Stimulated activated CD8-positive, alpha-beta memory T cell treated with anti-CD3 and anti-CD28 coated beads, Interleukin-7, amount 100 ng/mL, for 48 hours (primary cell): ENCODE measurements at places on chromosomes 3 and 15.

- DNase-seq, result no peak
Observed at GRCh38 chr3:45259133-45259532, 33.0 kb upstream of the TMEM158 start.

- no peak for DNase-seq
Observed at GRCh38 chr3:39637807-39638206, 170.3 kb downstream of the MOBP start.

- no peak for DNase-seq
Observed at GRCh38 chr3:66383998-66384745, 116.7 kb downstream of the LRIG1 start.

GRCh38 chr3:177141899-177142646, 55.2 kb downstream of the TBL1XR1 start:
- no peak for DNase-seq

GRCh38 chr15:90016721-90017120, 15.6 kb downstream of the ZNF710 start:
- DNase-seq, result no peak

GRCh38 chr3:37588758-37589157, 272.9 kb upstream of the CTDSPL start:
- no peak for DNase-seq

DNA sequence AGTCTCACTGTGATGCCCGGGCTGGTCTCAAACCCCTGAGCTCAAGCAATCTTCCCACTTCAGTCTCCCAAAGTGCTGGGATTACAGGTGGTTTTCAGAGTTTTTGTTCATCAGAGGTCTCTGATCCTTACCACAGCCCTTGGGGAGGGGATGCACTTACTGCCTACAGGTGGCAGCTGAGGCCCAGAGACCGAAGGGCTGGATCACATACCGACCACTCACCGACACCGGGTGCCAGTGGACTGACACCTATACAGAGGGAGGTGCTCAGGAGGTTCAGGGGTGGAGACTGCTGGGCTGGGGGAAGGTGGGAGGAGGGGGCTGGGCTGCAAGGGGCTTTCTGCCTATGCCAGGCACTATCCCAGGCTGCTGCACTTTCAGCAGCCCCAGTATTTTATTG, 19.5 kb downstream of the DUSP7 start:
- no peak for DNase-seq

- no peak for DNase-seq
Observed at GRCh38 chr3:49614936-49615335, 59.2 kb upstream of the APEH start.

DNA sequence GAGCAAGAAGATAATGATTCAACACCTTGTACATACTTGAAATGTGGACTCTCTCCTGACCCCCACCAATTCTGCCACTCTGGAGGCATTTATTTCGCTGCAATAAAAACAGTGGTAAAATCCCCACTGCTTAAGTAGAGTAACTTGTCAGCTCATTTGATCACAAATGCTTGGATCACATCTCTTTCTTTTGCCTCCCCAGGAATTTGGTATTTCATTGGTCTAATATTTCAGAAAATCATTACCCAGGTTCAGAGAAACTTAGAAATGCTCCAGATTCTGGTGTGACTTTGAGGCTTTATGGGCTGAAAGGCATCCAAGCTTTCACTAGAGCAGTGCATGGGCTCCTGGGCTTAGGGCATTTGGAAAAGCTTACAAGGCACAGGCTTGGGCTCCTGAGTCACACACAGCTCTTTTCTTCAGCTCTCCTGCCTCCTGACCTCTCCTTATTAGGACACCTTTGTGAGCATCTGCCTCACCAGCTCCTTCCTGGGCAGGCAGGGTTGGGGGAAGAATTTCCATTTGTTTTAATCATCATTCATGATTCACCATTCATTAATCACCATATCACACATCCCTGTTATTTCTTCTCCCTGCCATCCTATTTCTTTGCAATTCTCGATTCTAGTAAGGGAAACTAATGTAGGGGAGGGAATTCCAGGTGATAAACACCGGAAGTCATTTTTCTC, 22.5 kb downstream of the CDCP1 start:
- DNase-seq, result no peak

- no peak for DNase-seq
Observed at GRCh38 chr3:17469520-17469919, 272.9 kb downstream of the TBC1D5 start.

DNA sequence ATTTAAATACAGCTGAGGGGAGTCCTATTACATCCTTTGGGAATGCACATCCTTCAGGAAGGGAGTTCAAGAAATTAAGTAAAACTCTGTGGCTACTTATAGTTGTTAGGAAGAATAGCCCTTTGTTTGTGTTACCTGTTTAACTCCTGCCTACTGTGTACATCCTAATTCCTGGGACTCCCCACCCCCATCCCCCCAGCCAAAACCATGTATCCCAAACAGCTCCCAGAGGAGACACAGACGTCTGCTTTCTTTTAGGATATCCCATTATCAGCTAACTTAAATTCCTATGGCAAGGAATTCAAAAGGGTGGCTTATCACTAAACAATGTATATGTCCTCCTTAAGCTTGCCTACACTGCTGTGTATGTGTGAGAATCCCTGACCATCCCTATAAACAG, 581.7 kb downstream of the DIPK2A start:
- DNase-seq, result no peak

- DNase-seq, result no peak
Observed at GRCh38 chr3:39639344-39640236, 169.8 kb upstream of the MYRIP start.

- no peak for DNase-seq
Observed at GRCh38 chr15:77525907-77526594, 105.4 kb downstream of the HMG20A start.

DNA sequence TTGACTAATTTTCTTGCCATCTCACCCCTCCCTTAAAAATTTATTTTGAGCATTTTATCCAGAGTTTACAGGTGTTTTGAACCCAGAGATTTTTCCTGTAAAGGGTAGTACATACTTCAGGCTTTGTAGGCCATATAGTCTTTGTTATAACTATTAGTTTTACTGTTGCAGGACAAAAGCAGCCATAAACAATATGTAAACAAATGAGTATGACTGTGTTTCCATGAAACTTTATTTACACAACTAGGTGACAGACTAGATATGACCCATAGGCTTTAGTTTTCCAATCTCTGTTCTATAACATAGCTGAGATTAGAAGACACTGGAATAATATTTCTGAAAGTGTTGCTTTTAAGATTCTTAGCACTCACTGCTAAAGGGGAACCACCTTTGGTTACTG, 587.9 kb downstream of the PDCD6IP start:
- no peak for DNase-seq

GRCh38 chr3:165532851-165533250, 304.4 kb downstream of the BCHE start:
- DNase-seq, result no peak

DNA sequence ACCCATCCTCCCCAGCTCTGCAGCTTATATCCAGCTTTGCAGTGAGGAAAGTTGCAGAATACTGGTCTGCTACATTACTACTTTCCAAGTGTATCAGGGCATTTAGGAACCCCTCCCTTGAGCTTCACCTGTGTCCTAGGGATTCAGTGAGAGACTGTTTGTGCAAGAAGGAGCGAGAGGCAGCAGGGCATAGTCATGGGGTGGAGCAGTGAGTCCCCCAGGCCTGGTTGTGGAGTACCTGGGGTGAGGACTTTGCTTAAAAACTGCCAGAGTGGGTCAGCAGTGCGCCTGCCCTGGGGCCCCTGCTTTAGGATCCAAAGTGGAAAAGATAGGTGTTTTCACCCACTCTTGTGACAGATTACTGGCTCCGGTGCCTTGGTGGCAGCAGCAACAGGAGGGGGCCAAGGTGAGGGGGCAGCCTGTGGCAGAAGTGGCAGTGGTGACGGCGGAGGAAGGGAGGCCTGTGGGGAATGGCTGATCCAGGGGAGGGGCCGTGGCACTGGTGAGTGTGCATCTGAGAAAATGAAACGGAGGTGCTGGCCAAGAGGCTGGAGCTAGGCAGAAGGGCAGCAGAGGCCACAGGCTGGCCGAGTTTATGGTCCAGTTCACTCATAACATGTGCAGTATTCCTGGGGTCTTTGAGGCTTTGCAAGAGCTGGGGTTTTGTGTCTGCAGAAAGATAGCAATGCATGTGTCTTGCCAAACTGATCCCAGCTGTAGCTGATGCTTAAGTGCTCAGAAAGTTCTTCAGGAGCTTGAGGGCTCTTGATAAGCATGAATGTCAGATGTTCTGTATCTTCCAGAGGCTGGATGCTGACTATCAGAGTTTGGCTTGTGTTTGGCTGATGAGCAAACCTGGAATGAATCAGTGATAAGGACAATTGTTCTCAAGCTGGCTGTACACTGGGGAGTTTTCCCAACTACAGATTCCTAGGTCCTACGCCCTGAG, 43.4 kb downstream of the GOLGA6A start:
- DNase-seq, result no peak

DNA sequence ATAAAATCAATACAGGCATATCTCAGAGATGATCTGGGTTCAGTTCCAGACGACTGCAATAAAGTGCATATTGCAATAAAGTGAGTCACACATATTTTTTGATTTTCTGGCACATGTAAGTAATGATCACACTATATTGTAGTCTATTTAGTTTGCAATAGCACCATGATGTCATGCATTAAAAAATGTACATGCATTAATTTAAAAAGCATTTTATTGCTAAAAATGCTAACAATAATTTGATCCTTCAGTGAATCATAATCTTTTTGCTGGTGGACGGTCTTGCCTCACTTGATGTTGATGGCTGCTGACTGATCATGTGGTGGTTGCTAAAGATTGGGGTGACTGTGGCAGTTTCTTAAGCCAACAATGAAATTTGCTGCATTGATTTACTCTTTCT, 511.1 kb downstream of the OTOL1 start:
- no peak for DNase-seq

- DNase-seq, result no peak
Observed at GRCh38 chr15:98878862-98879261, 128.7 kb downstream of the PGPEP1L start.

DNA sequence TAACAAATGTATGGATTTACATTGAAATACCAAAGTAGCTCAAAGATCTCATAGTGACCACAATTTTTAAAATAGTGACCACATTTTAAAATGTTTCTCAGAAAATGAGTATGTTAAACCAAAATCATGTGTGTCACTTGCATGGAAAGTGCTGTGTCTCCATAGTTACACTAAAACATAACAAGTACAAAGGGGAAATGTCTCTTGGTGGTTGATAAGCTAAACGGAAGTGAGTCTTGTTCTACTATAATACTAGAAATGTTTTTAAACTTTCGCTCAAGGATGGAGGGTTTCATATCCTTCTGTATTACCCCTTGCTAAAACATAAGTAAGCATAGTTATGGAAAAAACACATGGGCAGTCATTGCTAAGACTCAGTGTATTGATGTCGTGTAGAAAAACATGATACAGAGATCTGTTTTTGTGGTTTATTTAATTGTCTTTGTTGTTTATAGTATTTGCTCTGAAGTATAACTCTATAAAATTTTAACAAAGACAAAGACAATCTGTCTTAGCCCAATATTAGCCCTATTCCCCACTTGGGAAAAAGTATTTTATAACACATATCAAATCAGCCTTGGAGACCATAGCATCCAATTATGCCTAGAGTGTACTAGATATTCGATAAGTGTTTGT, 27.0 kb upstream of the DENND4A start:
- no peak for DNase-seq

DNA sequence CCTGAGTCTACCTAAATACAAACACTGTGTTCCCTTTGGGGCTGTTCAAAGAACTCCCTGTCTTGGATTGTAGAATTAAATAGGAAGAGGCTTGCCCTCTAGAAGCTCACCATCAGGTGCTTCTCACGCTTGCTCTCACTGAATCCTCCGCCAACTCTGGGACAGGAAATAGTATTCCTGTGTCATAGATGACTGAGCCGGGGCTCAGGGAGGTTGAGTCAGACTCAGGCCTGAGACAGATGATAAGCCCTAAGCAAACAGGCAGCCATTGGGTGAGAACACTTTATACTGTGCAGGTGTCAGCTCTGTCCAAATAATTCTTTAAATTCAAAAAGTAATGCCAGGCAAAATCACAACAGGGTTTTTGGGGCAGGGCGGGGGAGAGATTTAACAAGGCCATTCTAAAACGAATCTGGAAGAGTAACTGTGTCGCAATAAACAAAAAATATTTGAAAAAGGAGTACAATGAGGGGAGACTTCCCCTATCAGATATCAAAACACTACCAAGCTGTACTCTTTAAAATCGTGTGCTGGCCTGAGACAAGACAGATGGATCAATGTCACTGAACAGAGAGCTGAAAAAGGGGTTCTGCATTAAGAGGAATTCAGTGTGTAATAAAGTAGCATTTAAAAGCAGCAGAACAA, 59.0 kb downstream of the EPHB3 start:
- DNase-seq, result no peak

DNA sequence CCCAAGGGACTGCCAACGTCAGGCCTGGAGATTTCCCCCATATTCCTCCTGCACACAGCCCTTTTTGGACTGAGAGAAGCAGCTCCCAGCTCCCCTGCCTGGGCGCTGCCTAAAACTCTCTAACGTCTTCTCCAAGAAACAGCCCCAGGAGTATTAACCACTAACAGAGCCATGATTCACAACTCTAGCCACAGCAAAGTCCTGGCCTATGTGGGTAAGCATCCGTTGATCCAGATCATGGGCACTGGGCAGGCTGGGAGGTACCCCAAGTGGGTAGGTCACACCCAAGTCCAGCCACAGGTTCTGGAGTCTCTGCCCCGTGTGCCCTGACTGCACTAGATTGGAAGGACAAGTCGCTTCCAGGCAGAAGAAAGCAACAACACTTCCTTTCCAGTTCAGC, 31.9 kb downstream of the NBEAL2 start:
- no peak for DNase-seq

GRCh38 chr3:69009559-69010410, 3.7 kb downstream of the EOGT start:
- no peak for DNase-seq

DNA sequence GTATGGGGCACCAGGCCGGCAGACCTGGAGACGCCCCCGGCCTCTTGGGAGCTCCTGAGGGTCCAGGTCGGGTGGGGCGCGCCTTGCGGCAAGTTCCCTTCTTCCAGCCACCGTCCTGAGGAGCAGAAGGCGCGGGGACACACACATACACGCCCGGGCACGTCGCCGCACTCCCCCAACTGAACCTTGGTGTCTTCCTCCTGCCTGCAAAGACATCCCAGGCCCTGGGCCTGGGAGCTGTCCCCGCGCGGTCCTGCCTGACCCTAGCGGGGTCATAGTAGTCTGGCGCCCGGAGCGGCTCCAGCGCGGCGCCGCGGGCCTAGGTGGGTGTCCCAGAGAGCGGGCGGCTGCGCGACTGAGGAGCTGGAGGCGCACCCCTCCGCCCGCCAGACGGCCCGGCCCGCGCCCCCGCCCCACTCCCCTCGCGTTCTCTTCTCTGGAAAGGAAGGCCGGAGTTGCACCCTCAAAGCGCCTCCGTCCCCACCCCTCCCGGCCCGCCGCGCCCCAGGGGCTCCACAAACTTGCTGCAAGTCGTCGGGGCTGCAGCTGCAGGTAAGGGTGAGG, 185.9 kb upstream of the LINGO1 start:
- no peak for DNase-seq

GRCh38 chr15:62889734-62890505, 152.6 kb upstream of the TPM1 start:
- no peak for DNase-seq

GRCh38 chr3:45105855-45106671, 40.1 kb downstream of the CDCP1 start:
- DNase-seq, result peak; percentile 57
